ENCODE measurements at places on chromosomes 3 and 15.
A peak's percentile ranks its signal among the peaks of the same experiment; 100 is the strongest.

GRCh38 chr3:118412503-118412902 lies 622.1 kb downstream of the IGSF11 start:
- no peak for DNase-seq

- DNase-seq = no peak
Observed at GRCh38 chr15:92417716-92418115, 24.0 kb downstream of the ST8SIA2 start.

DNA sequence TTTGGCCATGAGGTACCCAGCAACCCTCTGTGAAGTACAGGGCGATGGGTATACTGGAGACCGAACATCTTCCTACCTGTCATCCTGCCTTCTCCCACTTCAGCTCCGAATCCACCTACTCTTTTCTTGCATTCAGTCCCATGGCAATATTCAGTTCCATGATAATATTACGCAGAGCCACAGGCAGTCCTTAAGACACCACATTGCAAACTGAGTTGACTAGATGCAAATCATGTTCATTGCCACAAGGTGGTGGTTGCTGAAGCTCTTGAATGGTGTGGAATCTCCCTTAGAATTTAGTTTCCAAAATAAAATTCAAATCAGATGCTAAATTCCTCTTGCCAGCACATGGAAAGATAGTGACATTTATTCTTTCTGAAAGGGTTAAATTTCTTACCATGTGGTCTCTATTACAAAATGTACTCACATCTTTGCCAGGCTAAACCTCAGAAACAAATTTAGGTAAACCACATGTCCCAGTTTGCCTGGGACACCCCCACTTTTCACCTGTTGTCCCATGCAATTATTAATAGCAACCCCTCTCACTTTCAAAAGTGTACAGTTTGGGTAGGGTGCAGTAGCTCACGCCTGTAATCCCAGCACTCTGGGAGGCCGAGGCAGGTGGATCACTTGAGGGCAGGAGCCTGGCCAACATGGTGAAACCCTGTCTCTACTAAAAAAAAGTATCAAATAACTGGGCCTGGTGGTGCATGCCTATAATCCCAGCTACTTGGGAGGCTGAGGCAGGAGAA lies 1.7 kb upstream of the NME9 start:
- no peak for DNase-seq

DNA sequence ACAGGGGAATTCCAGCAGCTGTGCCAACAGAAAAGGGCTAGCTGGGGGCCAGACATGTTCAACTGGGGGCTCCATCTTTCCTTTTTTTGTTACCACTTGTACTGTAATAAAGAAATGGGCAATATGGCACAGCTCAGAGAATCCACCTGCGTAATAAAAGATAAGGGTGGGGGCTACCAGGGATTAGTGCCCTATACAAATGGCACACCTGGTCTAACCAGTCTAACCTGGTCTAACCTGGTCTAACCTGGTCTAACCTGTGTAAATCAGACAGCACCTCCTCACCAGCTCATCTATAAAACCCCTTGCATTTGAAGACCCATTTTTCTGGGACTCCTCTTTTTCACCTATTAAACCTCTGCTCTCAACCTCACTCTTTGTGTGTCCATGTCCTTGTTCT lies 26.2 kb upstream of the CLDN16 start:
- DNase-seq = no peak

DNA sequence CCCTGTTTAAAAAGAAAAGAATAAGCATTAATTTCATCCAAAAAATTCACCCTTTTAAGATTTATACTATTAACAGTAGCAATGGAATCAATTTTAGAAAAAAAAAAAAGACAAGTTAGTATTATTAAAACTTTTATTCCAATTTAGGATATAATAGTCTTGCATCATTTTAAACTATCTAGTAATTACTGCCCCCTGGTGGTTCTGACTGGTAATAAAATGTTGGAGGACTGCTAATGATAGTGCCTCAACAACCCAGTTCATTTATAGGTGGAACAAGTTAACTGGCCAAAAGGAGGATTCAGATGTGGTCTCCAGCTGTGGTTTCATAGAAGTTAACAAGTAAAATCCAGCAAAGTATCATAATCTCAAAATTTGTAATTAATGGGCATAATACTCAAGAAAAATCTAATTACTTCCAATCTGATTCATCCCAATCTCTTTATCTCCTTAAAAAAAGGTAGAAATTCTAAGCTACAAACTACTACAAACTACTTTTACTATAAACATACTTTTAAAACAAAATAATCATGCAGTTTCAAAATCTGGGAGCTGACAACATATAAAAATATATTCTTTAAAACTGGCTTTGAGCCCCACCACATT lies 30.7 kb upstream of the WDR49 start:
- DNase-seq = peak; percentile 6

- DNase-seq = no peak
Observed at GRCh38 chr3:52019352-52020080, 23.8 kb upstream of the RPL29 start.

GRCh38 chr3:129548104-129548965 lies 5.4 kb downstream of the H1-8 start:
- no peak for DNase-seq

GRCh38 chr15:50182219-50183013 lies 420 bp downstream of the SLC27A2 start:
- DNase-seq = no peak

- no peak for DNase-seq
Observed at GRCh38 chr15:101020945-101021344, 101.8 kb downstream of the LRRK1 start.

GRCh38 chr3:184174284-184174645 lies 390 bp upstream of the AP2M1 start:
- no peak for DNase-seq

- DNase-seq = no peak
Observed at GRCh38 chr3:25040748-25041147, 387.3 kb upstream of the RARB start.

GRCh38 chr3:79767194-79767904 lies 449 bp downstream of the ROBO1 start:
- no peak for DNase-seq

- no peak for DNase-seq
Observed at GRCh38 chr3:45719655-45720487, 30.7 kb downstream of the SACM1L start.

GRCh38 chr3:168002786-168003368 lies 92.8 kb downstream of the GOLIM4 start:
- DNase-seq = no peak

DNA sequence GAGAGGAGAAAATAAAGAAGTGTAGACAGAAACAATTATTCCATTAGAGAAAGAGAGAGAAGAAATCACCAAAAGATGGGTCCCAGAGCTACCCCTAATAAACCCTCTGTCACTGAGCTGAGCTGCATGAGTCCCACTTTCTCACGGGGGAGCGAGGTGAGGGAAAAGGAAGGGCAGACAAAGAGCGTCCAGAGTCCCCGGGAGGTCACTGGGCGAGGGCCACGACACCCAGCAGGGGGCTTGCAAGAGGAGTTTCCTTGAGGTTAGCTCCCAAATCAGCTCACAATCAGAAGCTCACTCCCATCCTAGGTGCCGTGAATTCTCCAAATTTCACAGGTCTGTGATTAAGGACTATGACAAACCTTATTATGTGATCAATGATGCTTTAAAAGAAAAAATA lies 62.3 kb downstream of the XXYLT1 start:
- no peak for DNase-seq

DNA sequence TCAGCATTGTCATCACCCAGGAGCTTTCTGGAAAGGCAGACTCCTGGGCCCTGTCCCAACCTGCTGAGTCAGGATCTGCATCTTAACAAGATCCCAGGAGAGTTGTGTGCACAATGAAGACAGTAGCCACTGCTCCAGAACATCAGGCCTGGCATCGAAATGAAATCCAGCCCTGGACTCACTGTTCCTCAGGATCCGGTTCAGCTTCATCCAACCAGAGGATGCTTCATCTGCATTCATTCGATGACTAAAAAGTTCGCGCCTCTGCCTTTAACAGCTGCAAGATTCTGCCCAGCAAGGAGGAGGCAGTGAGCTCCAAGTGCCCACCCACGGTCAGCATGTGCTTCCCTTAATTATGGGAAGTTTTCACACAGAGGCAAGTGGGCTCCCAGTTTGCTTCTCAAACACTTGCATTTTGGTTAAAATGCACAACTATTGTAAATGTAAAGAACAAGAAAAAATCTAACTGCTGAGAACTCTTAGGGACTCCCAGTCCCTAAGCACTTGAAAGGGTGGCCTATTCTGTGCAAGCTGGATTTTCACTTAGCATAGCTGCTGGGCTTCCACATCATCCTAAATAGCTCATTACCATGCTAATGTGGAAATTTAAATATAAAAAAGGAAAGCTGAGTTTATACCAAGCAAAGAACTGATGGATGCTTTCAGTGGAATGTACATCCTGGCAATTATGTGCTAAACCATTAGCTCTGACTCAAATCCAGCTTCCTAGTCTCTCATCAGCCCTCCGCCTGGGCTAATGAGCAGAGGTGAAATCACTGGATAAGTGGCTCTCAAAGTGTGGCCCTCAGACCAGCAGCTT lies 25.5 kb upstream of the ESYT3 start:
- no peak for DNase-seq

DNA sequence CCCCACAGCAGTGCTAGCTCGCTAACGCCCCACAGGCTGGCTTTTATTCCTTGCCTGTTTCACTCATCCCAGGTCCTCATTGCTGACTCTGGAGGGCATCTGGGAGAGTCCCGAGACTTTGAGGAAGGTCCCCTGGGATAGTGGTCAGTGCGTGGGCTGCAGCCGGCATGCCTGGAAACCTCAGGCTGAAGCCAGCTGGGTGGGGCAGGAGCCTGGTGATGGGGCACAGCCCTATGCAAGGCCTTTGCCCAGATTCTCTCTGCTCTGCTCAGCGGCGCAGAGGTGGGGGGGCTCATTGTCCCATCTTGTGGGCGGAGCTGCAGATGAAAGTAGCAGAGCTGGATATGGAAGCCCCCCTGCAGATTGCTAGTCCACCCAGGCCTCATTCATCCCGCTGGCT lies 55.7 kb upstream of the SMAD6 start:
- no peak for DNase-seq

GRCh38 chr3:109355625-109356441 lies 18.5 kb upstream of the DPPA4 start:
- DNase-seq = no peak

DNA sequence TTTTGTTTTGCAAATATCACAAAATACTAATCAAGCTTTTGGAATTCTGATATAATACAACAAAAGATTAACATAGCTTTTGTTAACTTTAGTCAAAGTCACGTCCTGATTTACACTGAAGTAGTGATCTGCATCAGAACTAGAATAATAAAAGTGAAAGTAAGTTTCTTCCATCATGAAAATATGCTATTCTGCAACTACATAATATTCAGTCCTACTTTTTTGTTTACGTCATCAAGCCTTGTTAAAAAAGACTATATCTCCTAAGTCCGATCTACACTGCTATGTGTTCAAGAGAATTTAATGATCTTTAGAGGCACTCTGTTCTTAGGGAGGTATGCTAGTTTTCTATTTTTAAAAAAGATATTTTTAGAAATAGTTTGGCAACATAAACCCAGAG lies 330.1 kb downstream of the ARPP21 start:
- DNase-seq = no peak

DNA sequence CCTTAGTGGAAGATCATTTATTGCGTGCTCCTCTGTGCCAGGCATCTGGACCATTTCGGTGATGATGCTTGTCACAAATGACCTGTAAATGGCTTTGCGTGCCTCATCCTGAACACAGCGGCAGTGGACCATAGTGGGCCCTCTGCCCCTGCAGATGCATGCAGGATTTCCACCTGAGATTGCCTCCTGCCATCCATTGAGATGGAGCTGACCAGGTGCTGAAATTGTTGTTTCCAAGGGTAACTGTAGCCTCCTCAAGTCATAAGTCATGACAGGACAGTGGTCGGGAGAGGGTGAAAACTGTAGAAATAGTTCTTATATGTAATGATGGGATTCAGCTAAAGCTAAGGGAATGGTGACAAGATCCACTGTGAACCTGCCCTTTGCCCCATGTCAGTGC lies 35.5 kb downstream of the CLSTN2 start:
- no peak for DNase-seq

DNA sequence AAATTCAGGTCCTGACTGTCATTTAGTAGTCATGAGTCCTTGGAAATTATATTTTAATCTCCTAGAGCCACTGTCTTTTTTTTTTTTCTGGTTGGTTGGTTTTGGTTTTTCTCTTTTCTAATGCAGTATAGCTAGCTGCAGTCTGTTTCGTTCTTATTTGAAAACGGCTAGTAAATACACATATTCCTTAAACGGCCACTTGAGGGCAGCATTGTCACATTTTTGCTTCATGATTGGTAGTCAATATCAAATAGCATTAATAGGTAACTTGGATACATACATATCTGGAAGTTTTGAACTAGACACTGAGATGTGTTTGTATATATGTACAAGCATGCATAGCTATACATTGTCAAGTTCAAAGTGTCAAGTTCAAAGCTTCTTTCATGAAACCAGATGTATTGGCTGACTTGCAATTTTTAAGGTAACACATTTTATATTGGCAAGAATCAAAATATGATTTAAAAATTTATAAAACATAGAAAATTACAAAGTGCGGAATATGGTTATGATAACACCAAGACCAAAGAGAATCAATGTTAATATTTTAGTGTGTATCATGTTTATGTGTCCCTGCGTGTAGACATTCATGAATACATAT lies 22.5 kb downstream of the GABRA5 start:
- DNase-seq = no peak

GRCh38 chr3:143843587-143843986 lies 4.7 kb downstream of the SLC9A9 start:
- DNase-seq = no peak

DNA sequence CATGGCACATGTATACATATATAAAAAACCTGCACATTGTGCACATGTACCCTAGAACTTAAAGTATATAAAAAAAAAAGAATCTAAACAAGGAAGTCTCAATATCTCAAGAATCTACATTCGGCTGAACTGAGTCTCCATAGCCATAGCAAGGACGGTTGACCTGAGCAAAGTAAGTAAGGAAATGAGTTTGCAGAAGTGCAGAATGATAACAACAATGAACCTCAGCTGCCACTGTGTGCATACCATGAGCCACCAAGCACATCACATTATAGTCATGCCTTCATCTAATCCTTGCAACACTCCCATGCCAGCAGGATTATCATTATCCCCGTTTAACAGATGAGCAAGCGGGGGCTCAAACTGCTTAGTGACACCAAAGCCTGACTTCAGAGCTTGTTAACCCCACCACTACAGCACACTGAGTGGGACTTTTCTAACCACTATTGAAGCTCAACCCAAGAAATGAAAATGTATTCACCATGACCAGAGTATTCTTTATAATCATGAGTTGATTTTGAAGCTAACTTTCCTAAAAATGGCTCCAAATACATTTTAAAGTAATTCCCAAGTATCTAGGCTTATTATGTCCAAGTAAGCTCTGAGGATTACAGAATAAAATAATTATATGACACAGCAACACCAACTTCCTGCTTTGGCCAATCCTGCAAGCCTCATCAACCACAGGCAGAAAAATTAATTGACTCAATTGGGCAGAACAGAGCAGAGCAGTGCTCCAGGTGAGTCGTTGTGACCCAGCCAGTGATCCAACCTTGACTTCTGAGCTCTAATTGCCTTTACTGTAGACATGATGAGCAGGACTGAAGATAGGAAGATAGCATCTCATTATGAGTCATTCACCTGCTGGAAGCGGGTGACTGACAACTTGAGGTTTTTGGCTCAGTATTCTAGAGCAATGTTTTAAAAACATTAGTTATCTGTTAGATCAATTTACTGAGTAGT lies 47.3 kb upstream of the IL12A start:
- DNase-seq = no peak
